ENCODE measurements at places on chromosomes 1 and 21.

DNA sequence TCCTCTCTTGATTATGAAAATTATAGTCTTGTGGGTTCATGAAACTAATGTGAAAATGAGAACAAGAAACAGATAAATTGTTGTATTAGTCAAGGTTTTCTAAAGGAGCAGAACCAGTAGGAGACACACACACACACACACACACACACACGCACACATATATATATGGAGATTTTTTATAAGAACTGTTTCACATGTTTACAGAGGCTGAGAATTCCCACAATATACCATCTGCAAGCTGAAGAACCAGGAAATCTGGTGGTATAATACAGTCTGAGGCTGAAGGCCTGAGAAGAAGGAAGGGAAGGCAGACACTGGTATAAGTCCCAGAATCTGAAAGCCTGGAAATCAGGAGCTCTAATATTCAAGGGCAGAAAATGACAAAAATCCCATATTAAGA, 70.9 kb upstream of the RGS18 start:
- no peak for DNase-seq

- no peak for DNase-seq
Measured at GRCh38 chr1:108816049-108816893, 40.6 kb downstream of the AKNAD1 start.

- DNase-seq: peak; percentile 72
Measured at GRCh38 chr21:44454747-44455523, at the start of gene LRRC3. Gene LRRC3 (plus strand): TSS chr21:44455510. CDS start chr21:44456645, 1,135 bp downstream.

DNA sequence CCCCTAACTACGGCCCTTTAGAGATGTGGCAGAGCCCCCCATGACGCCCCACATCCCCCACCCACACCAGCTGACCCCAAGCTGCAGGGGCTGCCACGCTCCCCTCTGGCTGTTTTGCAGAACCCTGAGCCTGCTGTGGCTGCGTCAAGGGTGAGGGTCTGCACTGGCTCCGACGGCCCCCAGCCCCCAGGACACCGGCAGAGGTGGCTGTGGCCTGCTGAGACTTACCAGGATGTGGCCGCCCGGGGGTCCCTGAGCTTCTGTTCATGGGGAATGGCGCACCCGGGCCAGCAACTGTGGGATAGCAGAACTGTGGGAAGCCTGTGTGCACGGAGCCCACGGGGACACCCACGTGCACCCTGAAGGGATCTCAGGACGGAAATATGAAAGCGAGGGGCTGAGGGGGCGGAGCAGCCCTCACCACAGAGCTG, 12.8 kb upstream of the RNF223 start:
- no peak for DNase-seq

GRCh38 chr1:93159337-93159736, 20.9 kb downstream of the TMED5 start:
- no peak for DNase-seq

GRCh38 chr1:228336308-228337030, 70.2 kb downstream of the TRIM11 start:
- DNase-seq: peak; percentile 0

- DNase-seq: no peak
Measured at GRCh38 chr1:190699165-190699564, 221.5 kb upstream of the BRINP3 start.

GRCh38 chr1:169528215-169529067, 42.7 kb upstream of the SLC19A2 start:
- no peak for DNase-seq

DNA sequence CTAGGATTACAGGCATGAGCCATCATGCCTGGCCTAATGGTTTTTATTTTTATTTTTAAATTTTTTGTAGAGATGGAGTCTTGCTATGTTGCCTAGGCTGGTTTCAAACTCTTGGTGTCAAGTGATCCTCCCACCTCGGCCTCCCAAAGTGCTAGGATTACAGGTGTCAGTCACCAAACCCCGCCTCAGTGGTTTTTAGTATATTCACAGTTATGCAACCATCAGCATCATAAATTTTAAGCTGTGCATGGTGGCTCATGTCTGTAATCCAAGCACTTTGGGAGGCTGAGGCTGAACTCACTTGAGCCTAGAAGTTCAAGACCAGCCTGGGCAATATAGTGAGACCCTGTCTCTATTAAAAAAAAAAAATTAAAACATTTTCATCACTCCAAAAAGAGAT, 28.6 kb downstream of the PIK3CD start:
- no peak for DNase-seq

DNA sequence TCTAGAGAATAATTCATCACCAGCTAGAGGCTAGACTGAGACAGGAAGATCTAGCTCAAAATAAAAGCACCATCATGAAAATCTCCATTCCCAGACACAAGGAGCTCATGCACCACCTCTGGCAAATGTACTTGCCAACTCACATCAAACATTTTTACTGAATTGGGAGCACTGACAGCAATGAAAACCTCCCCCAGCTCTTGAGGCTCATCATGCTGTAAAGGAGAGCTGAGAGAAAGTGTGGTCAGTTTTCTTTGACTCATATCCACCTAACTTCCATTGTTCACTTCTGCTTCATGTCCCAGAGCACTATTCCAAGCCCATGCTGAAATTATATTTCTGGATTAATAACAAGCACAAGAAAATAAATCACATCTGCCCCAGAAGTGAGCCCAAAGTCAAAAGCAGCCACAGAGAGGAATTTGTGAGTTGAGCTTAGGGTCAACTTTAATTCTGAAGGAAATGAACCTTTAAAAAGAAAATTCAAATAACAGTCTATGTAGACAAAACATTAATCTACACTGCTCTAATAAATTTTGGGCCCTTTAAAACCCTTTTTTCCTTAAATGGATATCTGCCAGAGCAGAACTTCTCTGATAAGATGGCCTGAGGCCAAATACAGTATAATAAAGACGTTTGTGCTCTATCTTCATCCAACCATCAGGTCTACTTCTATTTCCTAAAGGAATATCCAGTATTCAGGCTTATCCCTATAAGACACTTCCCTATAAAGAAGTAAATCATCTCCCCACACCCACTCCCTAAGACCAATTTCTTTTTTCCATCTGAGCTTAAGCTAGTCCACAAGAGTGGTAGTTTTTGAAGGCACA, 85.9 kb upstream of the ADAM30 start:
- DNase-seq: no peak

- DNase-seq: peak; percentile 63
Measured at GRCh38 chr1:204791453-204792353, 79.0 kb upstream of the NFASC start.

DNA sequence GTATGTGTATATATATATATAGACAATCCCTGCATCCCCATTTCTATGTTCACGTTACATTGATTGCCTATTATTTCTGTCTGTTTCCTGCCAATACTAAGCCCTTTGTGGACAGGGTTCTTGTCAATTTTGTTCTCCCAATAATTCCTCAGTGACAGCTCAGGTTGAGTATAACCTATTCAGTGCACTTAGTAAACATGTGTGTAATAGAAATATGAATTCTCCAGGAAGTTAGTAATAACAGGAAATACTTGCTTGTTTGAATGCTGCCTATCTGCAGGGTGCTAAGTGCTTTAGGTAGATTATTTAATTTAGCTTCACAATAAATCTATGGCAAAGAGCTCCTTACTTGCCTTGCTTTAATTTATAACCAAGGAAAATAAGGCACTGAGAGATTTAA, 52.8 kb upstream of the PTGFR start:
- DNase-seq: no peak

DNA sequence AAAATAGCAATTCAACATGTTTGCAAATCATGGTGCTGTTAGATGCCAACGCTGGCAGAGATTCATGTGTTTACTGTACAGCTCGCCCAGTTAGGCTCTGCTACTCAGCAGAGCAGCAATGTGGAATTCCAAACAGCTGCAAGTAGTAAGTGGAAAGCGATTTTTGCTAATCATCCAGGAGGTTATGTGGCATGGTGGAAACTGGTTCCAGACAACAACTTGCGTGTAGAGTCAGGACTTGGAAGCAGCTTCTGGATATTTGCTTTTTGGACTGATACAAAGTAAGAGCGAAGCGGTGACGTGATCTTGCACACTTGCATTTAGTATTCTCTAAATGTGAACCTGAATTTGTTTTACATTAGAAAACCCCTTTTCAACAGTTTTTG, 27.1 kb upstream of the HHAT start:
- DNase-seq: no peak

GRCh38 chr1:32801096-32801715, 16.0 kb downstream of the YARS1 start:
- DNase-seq: peak; percentile 57

DNA sequence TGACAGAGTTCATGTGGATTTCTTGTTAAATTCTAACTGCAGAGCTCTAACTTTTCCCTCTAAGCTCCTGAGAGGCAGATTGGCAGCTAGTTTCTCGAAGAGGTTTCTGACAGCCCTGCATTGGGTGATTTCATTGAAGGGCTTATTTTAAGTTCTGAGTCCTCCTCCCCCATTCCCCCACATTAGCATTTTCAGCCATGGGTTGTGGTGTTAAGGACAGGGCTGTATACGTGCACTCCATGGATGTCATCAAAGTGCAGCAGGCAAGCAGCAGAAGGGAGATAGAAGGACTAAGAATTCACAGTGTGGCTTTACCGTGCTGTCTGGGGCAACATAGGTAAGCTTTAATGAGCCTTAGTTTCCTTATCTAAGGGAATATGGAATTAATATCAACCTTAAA, 19.0 kb downstream of the CRYZ start:
- DNase-seq: no peak

DNA sequence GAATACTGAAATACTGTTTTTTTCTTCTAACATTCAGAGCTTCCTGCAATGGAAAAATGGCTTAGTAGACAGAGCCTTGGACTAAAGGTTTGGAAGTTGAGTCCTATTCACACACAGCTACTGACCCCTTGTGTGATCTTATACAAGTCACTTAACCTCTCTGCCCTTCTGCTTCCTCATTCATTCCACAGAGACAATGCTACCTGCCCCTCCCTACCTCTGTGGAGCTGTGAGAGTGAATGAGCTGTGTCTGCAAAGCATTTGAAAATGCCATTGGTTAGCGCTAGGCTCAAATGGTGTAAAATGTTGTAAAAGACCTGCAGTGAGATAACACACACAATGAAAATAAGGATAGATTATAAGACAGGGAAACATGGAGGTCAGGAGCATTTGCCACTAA, 214.4 kb downstream of the BARHL2 start:
- DNase-seq: no peak

GRCh38 chr1:172180501-172181285, 239.8 kb upstream of the C1orf105 start:
- DNase-seq: no peak
